ENCODE measurements at places on chromosomes 4 and X.

DNA sequence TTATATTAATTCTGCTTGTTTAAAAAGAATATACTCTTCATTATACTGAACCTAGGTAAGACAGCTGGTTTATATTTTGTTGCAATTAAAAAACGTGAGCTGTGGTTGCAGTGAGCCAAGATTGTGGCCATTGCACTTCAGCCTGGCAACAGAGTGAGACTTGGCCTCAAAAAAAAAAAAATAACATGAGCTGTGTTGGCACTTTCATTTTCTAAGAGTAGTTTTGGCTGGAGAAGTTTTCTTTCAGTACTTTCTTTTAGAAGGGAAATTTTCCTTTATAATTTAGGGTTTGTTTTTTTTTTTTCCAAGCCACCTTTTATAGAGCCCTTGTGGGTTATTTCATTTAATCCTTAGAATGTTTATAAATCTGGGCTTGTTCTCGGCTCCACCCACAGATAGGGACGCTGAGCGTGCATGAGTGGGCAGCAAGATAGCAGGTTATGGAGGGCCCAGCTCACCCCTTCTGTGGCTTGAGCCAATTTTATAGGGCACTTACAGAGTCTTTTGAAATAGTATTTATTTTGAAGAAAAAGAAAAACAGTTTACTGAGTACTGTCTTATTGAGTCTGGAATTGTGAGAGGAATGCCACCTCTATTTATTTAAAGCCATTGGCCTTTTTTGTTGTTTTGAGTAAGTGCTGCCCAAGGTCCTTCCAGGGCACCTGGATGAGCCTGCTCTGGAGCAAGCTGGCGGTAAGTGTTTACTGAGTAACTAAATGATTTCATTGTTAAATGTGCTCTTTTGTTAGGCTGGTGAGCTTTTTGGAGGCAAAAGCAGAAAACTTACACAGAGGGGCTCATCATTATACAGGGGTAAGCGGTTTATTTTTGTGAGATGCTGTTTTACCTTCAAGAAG is 60.9 kb downstream of the HTT start:
- peak; percentile 50 for DNase-seq

DNA sequence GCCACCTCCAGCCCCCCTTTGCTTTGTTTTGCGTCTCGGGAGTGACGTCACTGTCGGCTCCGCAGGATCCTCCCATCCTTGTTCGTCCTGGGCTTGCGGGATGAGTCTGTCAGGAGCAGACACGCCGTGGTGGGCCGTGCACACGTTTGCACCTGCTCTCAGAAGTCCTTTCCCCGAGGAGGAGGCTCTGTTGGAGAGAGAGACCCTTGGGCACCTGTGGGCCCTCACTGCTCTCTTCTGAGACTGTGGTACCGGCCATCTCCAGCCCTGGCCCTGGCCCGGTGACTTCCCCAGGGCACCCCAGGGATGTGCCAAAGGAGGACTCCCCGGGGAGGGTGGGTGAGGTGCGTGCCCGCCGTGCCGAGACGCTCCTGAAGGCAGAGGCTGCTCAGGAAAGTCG is 76.1 kb upstream of the PPP2R3B start:
- DNase-seq: no peak

GRCh38 chrX:78532363-78532762 is 126.8 kb downstream of the RTL3 start:
- no peak for DNase-seq

DNA sequence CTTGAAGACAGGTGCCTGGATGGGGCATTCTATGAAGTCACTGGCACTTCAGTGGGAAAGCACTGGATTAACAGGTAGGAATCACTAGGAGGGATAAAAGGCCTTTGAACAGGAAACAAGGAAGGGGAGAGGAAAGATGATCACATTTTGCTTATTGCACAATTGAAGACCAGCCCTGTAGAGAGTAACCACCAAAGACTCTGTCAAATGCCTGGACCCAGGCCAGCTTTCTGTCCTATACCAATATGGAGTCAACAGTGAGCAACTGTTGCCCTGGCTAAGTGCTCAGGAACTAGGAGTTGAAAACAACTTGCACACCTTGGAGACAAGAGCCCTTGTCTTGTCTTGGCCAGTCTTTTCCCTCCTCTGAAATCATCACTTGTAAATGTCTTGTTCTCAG is 14.1 kb upstream of the RTL3 start:
- no peak for DNase-seq

DNA sequence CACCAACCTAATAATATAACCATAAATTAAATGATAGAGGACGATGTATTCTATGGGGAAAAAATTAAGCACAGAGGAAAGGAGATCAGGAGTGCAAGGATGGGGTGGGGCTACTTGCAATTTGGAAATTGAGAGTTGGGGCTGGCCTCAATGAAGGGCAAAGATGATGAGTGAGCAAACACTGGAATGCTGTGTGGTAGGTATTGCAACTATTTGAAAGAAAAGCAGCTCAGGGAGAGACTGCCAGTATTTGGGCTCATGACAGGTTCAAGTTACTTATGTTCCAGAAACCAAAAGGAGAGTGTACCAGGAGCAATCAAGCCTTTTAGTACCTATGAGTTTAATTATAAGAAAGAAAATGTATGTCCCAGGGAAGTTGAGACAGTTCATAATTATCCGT is 47.4 kb downstream of the ASIC5 start:
- no peak for DNase-seq

DNA sequence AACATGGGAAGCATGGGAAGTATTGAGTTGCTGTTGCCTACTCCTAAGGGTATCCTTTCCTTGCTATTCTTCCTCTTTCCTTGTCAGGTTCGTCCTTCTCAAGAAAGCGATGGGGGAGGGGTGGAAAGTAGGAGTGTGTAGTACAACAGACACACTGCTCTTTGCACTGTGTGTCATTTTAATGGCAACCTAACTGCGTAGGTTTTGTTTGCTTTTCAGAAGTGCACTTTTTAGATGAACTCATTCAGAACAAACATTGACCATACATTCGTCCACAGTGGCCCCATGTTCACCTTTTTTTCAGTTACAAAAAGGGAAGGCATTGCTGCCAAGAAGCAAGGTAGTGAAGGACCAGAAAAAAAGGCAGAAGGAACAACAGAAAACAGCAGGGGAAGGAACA is 10.2 kb upstream of the YIPF6 start:
- no peak for DNase-seq

GRCh38 chr4:31104043-31104442 is 383.9 kb downstream of the PCDH7 start:
- no peak for DNase-seq

GRCh38 chr4:87165892-87166291 is 54.5 kb downstream of the KLHL8 start:
- no peak for DNase-seq

- no peak for DNase-seq
Observed at GRCh38 chr4:6264225-6264540, 5.5 kb upstream of the WFS1 start.

DNA sequence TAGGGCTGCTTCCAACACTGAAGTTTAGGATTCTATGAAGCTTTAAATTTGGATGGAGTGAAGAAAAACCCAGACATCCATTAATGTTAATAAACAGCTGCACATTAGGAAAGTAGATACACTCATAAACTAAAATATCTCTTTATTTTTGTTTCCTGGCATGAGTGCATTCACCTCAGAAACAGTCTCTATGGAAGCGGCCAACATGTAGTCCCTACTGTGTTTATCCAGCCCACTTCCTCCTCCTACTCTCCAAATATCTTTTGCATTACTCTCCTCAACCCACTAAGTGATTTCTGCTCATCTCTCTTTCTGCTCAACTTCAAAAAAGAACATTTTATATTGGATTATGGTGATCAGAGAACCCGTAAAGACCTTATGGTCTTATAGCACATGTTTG is 180.3 kb upstream of the MXRA5 start:
- no peak for DNase-seq

DNA sequence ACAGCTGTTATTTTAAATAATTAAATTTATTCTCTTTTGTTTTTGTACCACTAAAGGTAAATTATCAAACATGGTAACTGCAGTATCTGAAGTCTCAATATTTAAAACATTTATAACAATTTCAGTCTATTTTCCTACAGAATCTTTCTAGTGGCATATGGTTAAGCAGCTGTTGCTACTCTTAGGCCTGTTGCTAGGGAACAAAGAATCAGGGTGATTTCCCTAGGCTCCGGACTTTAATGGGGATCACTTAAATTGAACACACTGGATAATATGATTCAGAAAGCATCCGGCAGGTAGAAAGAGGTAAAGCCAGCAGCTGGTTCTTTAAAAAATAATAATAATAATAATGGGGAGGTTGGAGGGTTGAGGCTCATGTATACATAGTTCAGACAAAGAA is 17.6 kb downstream of the FBXO8 start:
- DNase-seq: no peak

DNA sequence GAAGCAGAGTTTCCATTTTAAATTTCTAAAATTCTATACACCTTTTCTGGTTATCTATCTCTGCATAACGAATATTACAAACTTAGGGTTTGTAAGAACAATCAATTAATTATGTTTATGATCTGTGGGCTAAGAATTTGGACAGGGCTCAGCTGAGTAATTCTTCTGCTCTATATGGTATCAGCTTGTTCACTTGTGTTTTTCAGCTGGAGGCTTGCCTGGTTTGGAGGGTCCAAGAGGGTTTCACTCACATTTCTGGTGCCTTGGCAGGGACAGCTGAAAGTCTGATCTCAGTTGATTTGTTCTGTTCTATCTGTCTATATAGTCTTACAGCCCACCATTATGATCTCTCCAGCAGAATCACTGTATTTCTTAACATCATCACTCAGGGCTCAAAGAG is 57.8 kb upstream of the ADGRA3 start:
- no peak for DNase-seq

Data from NCI-H2029 (cell line).